Left forelimb (tissue), 1 donor: ENCODE measurements at places on chromosomes 12 and 14.

GRCh38 chr12:112839386-112839972, 47.9 kb downstream of the RPH3A start:
- DNase-seq, result no peak

- DNase-seq, result no peak
Measured at GRCh38 chr12:68786929-68787328, 21.0 kb upstream of the MDM2 start.

DNA sequence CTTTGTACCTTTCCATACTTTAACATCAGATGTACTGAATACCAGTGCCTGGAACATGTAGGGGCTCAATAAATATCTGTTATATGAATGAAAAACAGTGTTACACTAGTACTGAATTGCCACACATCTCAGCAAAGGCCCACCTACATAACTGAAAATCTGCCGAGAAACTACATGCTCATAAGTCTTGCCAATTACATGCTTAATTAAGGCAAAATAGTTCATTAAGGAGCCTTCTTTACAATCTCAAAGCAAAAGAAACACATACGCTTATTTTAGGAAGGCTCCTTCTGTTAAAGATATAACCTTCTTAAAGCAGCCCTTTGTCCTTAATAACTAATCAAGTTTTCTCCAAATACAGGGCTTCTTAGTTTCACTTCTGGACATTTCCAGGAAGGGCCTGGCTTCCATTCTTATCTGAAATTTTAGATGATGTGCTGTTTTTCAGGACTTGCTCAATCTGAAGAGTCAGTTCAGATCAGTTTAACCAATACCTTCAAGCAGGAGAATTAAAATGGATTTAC, 11.5 kb downstream of the LIMA1 start:
- DNase-seq, result no peak

DNA sequence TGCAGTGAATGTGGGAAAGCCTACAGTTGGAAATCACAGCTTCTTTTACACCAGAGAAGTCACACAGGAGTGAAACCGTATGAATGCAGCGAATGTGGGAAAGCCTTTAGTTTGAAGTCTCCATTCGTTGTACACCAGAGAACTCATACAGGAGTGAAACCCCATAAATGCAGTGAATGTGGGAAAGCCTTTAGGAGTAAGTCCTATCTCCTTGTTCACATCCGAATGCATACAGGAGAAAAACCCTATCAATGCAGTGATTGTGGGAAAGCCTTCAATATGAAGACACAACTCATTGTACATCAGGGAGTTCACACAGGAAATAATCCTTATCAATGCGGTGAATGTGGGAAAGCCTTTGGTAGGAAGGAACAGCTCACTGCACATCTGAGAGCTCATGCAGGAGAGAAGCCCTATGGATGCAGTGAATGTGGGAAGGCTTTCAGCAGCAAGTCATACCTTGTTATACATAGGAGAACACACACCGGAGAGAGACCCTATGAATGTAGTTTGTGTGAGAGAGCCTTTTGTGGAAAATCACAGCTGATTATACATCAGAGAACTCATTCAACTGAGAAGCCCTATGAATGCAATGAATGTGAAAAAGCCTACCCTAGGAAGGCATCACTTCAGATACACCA, 24.6 kb downstream of the ZNF26 start:
- DNase-seq, result no peak

DNA sequence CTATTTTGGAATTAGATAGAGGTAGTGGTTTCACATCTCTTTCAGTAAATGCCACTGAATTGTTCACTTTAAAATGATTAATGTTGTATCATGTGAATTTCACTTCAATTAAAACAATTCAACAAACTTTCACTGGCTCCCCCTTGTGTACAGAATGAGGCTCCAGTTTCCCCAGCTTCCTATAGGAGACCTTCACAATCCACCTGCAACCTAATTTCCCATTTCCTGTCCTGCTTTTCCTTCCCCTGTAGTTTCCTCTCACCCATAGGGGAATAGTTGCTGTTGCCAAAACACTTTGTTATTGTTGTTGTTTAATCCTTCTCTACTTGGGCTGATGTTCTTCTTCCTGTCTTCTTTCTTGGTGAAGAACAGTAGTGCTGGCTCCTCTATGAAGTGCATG, 59.8 kb downstream of the NPAS3 start:
- DNase-seq, result no peak

- DNase-seq, result no peak
Measured at GRCh38 chr14:104689109-104689880, at the start of gene INF2. INF2 (plus strand) TSS chr14:104689618; CDS start chr14:104701366, 11,748 bp downstream.

DNA sequence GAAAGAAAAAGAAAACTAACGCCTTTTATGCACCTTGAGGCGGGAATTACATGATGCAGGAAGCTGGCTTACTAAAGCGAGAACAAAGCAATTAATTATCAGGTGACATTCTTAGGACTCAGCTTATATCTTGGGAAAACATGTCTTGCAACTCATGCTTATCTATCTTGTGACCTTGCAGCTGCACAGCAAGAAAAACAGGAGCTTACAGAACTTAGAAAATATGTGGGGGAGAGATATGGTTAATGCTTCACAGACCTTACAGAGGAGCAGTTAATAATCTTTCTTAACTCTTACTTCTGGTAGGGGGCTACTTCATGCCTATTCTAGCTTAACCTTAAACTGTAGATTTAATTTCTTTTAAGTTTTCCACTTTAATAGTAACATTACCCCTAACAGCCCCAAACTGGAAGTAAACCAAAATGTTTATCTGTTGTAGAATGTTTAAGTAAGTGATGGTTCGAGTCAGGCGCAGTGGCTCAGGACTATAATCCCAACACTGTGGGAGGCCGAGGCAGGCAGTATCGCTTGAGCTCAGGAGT, 13.2 kb upstream of the OR11G2 start:
- no peak for DNase-seq

- DNase-seq, result no peak
Measured at GRCh38 chr14:52073251-52073650, 4.4 kb upstream of the NID2 start.

- DNase-seq, result no peak
Measured at GRCh38 chr12:19915392-19916195, 452.7 kb upstream of the PDE3A start.

DNA sequence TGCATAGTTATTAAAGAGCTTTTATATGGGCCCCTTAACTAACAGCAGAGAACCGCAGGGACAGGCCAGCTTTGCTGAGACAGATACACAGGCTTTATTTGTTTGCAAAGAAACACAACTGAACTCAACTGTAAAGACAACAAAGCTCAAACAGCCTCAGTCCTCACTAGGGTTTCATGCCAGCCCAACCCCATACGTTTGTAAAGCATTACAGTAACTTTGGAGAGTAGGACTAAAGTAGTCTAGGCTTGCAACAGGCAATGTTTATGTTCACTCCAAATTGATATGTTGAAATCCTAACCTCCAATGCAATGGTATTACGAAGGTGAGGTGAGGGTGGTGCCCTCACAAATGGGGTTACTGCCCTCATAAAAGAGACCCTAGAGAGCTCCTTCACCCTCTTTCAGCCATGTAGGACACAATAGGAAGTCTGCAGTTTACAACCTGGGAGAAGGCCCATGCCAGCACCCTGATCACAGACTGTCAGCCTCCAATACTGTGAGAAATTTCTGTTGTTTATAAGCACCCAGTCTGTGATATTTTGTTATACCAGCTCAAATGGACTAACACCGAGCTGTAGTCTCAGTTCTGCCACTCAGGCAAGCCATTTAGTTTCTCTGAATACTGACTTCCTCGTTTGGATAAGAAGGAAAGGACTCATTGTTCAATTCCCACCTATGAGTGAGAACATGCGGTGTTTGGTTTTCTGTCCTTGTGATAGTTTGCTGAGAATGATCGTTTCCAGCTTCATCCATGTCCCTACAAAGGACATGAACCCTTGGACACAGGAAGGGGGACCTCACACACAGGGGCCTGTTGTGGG, 35.2 kb downstream of the PPM1H start:
- DNase-seq, result no peak

- DNase-seq, result no peak
Measured at GRCh38 chr14:102778338-102779083, 1.3 kb downstream of the TRAF3 start.

- DNase-seq, result no peak
Measured at GRCh38 chr12:114823724-114824123, 139.7 kb upstream of the TBX3 start.

DNA sequence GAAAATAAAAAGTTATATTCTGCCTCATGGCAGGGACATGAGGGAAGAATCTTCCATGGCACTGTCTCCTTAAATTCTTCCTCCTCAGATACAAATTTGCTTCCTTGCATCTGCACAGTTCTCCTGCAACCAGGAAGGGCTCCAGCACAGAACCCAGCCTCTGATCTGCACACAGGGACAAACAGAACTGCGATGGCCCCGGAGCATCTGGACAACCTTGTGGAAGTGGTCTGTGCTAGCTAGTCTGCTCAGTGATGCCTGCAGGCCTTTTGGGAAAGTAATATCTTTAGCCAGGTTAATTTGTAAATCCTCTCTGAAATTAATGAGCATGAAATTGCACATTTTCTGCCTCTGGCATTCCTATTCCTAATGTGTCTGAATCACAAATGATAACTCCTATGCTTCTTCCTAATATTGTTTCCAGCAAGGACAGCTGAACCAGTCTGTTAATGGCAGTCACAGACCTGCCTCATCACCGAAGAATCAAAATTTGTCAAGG, 74.8 kb downstream of the GRIP1 start:
- DNase-seq, result no peak

DNA sequence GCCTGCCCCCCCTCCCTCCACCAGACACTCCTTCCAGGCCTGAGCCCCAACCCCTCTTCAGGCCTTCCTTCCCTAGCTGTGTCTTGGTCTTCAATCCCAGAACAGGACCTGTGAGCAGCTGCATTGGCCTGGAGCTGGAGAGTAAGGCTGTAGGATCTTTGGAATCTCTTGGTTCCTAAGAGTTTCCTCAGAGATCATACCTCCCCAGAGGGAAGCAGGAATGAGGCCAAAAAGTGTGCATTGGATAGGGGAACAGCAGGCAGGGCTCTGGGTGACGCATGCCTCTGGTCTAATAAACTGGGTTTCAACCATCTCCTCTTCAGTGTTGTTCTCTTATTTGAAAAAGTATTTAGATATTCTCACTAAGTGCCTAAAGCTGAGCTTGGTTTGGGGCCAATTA, 1.8 kb upstream of the SMARCD1 start:
- DNase-seq, result no peak

DNA sequence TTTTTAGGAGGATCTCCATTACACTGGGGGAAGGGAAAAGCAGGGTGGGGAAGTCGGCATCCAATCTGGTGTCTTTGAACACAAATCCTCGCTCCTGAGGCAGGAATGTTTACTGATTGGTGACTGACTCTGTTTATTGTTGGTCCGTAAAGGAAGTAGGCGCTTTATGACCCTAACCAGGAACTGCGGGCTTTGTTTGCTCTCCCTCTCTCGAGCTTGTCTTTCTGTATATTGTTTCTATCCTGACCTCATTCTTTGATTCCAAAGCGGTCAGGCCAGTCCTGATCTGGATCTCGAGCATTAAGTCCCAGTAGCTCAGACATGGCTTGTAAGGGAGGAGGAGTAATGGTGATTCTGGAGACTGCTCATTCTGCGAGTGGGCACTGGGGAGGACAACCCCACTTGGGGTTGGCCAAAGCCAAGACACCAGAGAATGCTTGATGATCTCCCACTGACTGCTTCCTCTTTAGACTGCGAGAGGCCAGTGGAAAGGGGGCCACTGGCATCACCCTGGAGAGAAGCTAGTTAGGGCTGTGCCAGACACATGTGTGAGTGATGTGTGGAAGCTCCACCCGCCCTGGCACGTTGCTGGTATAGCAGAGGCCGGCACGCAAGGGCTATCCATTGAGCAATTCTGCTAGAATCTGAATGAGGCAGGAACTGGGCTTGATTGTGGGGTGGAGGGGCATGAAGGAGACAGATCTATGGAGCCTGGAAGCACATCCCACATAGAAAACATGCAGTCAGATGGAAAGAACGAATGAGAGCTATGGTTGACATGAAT, 194.6 kb downstream of the PAX9 start:
- no peak for DNase-seq

DNA sequence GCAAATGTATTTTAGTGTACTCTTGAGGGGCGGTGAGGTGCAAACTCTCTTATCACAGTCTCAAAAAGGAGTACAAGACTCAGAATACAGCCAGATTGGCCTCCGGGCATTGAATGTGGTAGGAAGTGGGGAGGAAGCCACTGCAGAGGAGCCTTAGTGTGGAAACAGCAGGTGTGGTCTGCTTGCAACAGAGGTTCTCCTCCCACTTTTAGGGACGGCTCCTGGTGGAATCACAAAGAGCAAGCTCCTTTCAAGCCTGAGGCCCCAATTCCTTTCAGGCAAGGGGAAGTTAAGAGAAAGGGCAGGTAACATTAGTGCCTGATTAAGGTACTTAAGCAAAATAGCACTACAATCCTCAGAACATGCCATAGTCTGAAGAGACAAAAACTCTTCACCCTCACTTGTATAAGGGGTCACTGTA, 23.7 kb upstream of the SLC2A3 start:
- no peak for DNase-seq

GRCh38 chr12:107258780-107259179, 165.4 kb upstream of the CRY1 start:
- DNase-seq, result no peak

- DNase-seq, result no peak
Measured at GRCh38 chr14:36176524-36176923, at the start of gene PTCSC3. PTCSC3 (minus strand) TSS chr14:36176722.

DNA sequence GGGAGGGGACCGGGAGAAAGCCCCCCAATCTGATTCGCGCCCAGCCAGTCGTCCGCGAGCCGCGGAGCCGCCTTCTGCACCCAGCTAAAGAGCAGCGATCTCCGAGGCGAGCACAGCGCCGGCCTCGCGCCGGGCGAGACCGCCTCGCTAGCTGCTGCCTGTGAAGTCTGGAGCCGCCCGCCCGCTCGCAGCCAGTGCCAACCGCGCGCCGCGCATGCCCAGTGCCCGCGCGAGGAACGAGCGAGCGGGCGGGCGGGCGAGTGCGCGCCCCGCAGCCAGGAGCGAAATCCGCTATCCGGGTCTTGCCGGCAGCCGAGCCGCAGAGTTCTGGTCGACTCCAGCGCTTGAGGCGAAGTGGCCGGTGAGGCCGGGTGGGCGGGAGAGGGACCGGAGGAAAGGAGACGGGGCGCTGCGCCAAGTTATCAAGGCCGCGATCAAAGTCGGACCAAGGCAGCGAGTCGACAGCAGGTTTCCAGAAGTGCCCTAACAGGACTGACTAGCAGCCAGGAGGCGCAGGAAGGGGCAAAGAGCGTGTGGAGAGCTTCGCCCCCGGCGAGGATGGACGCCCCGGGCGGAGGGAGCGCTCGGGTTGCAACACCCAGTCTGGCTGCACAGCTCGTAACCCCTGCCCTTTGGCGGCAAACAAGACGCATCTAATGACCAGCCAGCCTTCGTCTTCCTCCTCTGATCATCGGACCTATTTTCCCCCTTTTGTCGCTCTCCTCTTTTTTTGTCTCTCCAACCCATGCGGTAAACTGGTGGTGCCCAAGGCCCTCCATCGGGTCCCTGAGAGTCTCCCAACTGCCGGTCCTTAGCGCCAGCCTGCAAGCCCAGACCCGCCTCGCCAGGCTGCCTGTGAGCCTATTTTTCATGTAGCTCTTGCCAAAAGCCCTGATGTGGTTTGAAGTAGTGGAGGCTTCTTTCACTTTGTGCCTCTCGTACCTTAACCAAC, at the start of gene EPS8:
TSS of gene EPS8 (minus strand) at position 169 of the 952 bp plus-strand sequence. CDS start 106,437 bp downstream, outside the sequence.
- DNase-seq, result peak; percentile 97

GRCh38 chr12:120190386-120190785, 4.1 kb downstream of the GCN1 start:
- no peak for DNase-seq
